Activated T-cell treated with anti-CD3 and anti-CD28 coated beads for 4 hours (primary cell): ENCODE measurements at places on chromosomes 7 and 10.

DNA sequence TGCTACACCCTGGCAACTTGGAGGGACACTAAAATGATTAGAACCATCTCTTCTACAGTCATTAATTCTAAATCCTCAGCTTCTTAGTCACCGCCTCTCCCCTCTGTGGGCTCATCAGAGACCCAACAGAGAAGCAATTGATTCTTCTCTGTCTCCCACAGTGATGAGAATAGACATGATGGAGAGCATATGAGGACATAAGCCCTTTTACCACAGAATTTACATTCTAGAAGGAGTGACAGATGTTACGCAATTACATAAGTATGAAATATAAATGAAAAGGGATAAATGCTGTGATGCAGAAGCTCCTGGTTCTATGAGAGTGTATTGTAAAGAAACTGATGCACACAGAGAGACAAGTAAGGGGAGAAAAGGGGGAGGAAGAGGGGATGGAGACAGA is 18.1 kb upstream of the ABCB5 start:
- no peak for DNase-seq

DNA sequence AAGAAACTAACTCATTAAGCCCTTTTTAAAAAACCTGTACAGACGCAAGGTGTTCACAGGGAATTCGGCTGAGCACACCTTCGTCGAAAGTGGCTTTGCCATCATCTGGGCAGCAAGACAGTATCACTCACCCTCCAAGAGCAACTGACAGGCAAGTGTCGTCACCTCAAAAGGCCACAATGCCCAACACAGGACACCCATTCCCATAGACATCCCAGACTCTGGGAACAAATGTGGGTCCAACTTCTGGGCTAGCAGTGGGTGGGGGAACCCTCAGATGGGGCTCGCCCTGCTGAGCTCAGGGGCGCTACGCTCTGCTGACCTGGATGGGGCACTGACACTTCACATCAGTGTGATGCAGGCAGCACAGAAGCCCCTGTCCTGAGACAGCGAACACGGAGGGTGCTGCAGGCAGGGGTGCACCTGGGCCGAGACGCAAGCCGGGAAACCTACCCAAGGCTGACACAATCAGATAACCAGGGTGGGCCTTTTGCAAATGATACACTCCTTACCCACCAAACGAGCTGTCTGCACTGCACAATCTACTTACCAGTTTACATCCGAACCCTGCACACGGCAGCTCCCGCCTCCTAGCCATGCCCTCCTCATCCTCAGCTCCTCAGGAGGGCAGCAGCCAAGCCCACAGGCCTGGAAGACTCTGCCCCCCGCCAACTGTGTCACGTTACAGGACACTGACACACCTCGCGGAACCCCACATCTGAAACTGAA is 1.7 kb downstream of the DIP2C start:
- no peak for DNase-seq

- no peak for DNase-seq
Observed at GRCh38 chr7:100093925-100094486, 5.2 kb downstream of the COPS6 start.

- DNase-seq: no peak
Observed at GRCh38 chr10:113241599-113242360, 291.7 kb downstream of the TCF7L2 start.

DNA sequence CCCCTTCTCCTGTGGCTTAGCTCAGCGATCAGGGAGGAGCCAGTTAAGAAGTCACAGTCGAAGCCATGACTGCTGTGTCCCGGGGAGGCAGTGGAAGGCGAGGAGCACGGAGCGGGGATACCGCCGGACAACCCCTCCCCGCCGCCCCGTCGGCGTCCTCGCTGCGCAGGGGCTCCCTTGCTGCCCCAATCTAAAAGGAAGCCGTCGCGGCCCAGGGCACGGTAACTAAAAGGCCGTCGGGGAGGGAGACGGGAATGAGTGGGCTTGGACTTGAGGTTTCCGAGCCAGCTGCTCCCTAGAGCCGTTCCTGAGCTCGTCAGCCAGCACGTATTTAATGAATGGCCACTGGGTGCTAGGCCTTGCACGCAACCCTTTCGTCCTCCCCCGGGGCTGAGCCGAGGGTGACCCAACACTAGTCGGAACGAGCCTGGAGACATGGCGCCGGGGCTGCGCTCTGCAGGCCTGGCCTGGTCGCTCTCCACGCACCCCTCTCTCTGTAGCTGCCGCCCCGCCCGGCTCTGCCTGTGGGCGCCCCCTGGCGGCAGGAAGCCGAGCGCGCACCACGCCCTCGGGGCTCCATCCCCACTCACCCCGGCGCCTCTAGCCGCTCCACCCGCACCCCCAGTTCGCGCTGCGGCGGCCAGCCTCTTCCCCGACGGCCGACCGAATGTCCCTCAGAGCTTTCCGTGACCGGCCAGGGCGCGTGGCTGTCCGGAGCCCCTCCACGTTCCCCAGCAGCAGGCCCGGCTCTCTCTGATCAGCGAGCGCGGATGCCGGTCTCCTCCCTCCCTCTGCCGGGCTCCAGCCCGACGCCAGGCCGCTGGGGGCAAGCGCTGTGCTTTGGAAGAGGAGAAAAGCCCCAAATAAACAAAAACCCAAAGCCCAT is 29.3 kb upstream of the KCNK18 start:
- peak; percentile 60 for DNase-seq

DNA sequence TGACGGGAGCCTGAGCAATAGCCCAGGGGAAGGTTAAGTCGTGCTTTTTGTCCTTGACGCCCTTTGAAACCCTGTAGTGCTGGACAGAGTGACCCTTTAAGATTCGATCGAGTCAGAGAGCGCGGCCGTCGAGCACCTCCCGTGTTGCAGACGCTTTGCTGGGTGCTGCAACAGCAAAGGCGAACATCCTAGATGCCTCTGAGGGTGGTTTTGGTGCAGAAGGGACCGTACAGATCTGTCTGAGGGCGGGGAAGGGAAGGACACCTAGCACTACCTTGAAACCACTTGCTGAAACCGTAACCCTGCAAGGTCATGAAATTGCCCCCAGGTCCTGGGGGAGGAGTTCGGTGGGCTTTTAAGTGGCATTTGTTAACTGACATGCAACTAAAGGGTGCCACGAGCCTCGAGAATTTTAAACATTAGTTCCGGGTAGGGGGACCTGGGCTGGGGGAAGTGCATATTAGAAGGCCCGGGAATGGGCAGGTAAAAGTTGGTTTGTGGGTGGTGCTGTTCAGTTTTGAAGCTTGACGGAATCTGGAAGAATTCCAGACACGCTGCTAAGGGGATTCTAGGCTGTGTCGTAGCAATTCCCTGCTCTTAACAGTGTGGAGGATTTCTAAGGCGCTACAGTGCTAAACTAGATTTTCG is 786 bp downstream of the ATP5F1C start:
- no peak for DNase-seq

DNA sequence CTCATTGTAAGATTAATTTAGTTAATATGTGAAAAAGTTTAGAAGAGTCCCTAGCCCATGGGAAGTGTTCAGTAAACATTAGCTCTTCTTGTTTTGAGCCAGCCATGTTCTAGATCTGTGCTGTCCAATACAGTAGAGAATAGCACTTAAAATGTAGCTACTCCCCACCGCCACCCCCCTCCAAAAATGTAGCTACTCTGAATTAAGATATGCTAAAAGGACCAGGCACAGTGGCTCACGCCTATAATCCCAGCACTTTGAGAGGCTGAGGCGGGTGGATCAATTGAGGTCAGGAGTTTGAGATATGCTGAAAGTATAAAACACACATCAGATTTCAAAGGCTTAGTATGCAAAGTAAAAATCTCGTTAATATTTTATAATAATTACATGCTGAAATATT is 47.3 kb upstream of the MXI1 start:
- DNase-seq: no peak

DNA sequence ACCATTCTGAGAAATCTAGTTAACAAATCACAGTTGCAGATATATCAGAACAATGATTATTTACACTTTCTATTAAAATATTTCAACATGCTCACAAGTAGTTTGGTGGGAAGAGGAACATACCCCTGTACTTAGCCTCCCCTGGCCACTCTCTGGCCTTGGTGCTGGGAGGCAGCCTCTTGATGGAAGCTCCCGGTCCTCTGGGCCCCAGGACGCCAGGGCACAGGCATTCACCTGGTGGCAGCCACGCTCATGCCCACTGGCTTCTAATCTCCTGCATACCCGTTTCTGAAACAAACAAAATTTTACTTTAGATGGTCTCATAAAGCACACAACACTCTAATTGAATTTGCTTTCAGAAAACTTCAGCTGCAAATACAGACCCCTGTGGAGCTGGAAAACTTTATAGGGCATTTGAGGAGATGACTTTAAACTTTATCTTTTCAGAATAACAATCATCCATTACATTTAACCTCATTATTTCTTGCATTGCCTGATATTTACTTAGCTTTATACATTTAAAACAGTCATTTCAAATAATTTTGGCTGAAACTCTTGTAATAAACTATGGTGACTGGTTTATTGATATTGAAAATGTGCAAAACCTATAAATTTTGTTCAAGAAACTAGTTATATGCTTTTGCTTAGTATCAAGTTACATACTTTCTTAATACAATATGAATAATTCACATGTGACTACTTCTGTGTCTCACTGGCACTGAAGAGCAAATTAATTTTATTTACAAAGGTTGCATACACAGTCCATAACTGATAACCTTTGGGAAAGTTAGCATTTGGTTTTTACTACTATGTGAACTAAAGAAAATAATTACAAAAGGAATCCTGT is 30.8 kb downstream of the C10orf143 start:
- DNase-seq: no peak

DNA sequence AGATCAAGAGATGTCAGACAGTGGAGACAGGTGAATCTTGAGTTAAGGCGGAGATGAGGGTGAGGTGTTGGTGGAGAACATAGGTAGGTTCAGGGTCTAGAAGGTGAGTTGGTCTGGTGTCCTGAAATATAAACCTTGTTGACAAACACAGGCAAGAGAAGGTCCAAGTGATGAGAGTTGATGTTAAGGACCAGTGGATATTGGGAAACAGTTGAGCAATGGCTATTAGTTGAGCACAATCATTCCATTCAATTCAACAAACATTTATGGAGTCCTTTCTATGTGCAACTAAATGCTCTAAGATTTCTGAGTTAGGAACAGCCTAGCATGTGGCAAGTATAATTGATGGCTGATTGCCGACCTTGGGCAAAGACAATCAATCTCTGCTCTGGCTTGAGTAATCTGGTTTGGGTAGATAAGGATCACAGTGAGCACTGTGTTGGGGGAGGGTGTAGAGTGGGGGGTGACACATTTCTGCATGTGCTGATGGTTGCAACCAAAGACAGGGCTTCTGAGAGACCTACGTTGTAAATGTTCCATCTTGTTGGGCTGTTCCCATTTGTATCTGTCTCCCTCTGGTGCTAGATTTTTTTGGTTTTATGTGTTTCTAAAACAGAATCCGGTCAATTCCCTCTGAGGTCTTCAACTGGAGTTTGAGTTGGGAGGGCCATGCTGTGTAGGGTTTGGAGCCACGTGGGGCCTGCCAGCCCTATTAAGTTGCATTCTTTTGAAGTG is 201.1 kb downstream of the BAMBI start:
- DNase-seq: no peak

GRCh38 chr7:51316666-51317581 is at the start of gene COBL:
Gene COBL, minus strand, starts transcription at chr7:51316809. Its CDS starts 176 bp downstream, at chr7:51316633.
- DNase-seq: no peak
